Activated naive CD4-positive, alpha-beta T cell treated with anti-CD3 and anti-CD28 coated beads for 36 hours (primary cell): ENCODE measurements at places on chromosomes 3 and 15. TPM values are rescaled to one million over a fixed set of nuclear protein-coding genes. Genes with fewer than 3 reads are reported as not detected.

DNA sequence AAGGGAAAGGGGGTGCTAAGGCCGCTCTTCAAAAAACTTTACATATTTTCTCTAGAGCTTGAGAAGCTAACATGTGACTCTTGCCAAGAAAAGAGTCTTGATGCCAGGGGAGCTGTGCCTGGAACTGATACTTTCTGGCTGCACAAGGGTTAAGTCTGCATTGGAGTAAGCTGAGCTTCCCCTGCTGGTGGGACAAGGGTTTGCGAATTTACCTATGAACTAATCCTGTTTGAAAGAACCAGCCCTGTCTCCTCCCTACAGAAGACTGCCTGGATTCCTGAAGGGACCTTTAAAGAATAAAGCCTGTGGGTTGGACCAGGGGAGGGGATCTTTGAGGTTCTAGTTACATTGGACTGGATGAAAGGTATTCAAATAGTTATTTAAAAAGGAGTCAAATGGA is 58.3 kb upstream of the EPHA3 start:
- DNase-seq: peak; percentile 5

GRCh38 chr15:47432826-47433225 is 284.5 kb upstream of the SEMA6D start:
- DNase-seq: no peak

DNA sequence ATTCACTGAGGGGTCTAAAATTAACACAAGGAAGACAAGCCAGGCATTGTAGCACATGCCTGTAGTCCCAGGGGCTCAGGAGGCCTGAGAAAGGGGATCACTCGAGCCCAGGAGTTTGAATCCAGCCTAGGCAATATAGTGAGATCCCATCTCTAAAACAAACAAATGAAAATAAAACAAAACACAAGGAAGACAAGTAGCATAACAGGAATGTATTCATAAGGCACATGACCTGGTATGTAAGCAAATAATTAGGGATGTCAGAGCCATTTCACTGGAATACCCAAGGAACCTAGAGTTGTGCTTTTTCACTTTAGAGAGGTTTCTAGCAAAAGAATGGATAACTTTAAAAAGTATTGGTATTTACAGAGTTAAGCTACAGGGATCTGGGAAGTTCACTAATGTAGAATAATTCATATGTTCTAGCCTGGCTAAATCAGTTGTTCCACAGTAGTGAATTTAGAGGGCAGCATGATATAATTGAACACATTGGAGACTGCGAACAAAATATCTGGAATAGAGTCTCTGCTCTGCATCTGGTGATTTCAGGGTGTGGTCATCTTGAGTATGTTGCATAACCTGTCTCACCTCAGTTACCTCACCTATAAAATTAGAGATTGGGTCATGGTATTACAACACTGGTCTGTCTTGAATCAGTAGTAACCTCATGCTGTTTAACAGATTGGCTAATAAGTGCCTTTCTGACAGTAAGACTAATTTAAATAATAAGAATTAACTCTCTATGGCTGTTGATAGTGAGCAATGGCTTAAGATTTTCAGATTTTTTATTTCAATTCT is 9.3 kb downstream of the GRAMD1C start:
- no peak for DNase-seq

DNA sequence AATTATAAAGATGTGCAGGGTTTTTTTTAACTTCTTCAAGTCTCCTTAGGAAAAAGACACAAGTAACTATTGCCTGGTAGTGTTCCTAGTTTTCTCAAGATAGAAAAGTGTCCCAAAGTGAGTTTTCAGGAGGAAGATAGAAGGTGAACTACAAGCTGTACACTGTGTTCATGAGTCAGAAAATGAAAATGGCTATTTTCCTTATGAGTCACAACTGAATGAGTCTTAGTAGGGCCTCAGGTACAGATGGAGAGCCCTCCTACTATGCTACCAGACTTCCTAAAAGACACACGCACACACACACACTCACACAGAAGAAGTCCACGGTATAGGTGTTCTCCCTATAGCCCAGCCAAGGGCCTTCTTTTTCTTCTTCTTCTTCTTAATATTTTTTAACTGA is 3.1 kb downstream of the MYO1E start:
- no peak for DNase-seq

GRCh38 chr3:127848131-127849129 is 26.1 kb upstream of the MGLL start:
- no peak for DNase-seq

DNA sequence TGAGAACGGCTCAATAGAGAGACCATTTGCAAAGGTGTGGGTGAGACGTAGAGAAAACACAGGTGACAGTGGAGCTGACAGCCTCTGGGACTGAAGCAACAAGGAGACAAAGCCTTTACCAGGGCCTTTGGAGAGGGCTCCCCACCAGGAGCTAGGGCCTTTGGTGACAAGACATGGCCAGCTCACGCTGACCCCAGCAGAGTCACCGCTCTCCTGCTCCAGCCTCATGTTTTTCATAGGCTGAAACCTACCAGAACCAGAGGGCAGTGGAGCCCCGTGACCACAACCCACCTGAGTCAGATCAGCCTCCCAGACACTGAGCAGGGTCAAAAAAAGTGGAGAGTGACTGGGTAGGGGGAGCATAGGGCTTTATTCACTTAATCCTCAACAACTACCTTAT is 214.7 kb downstream of the SHQ1 start:
- DNase-seq: peak; percentile 24

- DNase-seq: no peak
Observed at GRCh38 chr3:19885468-19885867, 48.5 kb downstream of the EFHB start.

DNA sequence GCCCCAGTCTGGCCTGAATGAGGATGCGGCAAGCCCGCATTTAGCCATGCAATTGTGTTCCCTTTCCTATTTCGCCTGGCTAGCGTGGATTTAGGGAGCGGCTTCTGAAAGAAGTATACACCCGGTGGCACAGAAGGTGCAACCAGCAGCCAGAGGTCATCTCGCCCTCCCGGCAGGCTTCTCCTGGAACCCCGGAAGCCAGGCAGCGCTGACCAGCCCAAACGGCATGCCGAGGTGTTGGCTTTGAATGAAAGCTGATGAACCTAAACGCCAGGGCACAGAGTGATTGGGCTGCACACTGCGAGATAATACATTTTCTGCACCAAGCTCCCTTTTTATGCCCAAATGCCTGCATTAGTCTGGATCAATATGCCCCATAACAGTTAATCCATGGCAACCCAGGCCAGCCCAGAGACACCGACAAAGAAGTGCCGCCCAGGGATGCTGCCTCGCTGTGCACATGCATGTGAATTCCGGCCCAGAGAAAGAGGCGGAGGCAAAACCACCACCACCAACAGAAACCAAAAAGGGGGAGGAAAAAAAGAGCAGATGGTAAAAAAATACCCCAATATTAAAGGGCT is 1.4 kb downstream of the SRGAP3 start:
- DNase-seq: peak; percentile 13

- DNase-seq: no peak
Observed at GRCh38 chr3:112004669-112005068, 5.9 kb downstream of the TAGLN3 start.

DNA sequence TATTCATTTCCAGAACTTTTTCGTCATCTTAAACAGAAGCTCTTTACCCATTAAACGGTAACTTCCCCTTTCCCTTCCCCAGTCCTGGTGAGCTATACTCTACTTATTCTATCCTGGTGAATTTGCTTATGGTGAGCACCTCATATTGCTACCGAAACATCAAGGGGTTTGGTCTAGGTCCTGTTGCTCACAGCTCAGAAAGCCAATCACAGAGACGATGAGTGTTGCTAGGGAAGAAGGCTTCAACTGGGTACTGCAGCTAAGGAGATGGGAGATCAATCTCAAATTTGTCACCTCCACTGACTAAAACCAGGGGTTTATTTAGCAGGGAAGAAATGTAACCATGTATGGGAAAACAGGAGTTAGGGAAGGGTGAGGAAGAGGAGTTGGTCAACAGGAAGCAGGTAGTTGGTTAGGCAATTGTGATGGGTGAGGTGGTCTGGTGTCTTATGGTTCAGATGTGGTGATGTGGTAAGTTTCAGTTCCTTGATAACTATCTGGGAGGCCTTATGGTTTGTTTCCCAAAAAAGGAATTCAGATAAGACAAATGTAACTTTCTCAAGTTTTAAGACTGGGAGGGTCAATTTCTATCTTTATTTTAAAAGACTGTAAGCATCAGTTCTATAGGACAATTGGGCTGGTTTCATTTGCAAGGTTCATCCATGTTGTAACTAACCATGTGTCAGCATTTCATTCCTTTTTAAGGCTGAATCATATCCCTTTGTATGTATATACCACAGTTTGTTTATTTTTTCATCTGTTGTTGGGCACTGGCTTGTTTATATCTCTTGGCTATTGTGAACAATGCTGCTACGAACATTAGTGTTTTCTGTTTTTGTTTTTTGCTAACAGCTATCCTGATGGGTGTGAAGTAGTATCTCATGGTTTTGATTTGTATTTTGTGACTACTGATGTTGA is 24.3 kb downstream of the ARHGAP11B start:
- DNase-seq: no peak

DNA sequence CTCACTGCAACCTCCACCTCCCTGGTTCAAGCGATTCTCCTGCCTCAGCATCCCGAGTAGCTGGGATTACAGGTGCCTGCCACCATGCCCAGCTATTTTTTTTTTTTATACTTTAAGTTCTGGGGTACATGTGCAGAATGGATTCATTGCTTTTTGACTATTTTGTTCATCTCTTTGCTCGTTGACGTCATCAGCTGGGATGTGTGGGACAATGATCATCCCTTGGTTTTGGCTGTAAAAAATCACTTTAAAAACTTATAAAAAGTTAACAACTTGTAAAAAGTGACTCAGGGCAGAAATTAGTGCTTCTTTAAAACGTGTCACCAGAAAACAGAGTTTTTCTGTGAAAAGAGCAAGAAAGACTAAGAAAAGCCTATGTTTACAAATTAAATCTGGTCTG is 37.8 kb downstream of the IGSF10 start:
- DNase-seq: no peak

DNA sequence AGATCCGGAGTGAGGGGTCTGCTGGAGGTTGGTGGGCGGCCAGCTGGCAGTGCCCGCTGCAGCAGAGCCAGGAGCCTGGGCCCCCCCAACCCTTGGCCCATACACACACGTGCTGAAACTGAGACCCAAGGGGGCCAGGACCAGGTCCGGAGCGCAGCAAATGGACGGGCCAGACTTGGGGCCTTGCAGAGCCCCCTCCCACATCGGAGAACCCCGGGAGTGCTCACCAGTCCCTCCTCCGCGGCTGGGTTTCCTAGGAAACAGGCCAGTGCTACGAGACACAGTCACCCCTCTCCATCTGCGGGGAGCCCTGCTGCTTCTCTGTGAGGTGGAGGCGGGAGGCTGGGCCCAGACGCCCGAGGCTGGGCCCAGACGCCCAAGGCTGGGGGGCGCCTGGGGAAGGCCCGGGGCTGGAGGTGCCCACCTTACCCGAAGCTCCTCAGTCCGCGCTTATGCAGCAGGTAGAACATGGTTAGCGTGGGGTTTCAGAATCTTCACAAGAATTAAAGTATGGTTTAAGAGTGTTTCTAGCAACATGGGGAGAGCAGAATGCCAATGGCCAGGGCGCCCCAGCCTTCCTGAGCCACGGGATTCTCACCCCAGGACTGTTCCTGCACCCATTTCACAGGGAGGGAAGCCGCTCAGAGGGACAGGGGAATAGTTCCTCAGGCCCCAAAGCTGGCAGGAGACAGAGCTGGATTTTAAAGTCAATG is 135.0 kb upstream of the PRR20G start:
- DNase-seq: no peak

GRCh38 chr15:66851311-66852063 is 149.5 kb downstream of the SMAD6 start:
- DNase-seq: peak; percentile 84

DNA sequence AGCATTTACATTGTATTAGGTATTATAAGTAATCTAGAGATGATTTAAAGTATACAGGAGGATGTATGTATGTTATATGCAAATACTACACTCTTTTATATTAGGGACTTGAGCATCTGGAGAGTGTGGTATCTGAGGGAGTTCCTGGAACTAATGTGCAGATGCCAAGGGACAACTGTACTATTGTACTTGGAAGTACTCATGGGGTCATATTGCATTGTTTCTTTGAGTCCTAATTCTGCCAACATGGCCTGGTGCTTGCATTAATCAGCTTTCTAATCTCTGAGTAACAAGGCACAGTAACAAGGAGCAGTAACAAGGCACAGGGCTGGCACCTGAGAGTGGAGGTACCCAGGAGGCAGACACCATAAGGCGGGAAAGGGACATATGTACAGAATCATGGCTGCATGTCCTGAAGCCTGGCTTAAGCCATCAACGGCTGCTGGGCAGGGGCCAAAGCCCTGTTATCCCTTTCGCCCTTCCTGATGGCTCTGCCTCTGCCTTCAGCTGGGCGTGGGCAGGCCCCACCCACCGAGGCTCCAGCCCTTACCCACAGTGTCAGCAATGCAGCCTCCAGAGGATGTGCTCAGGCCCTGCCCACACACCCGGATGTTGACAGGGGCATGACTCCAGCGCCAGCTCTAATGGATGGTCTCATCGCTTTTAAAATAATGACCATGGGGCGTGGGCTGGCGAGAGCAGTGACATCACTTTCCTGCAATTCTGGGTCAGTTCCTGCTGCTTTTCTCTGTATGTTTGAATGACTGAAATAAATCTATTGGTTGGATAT is 22.9 kb downstream of the CEMIP start:
- no peak for DNase-seq

GRCh38 chr3:64940596-64941348 is 253.0 kb upstream of the ADAMTS9 start:
- no peak for DNase-seq

GRCh38 chr3:94862703-94863102 is 799.8 kb downstream of the NSUN3 start:
- no peak for DNase-seq

DNA sequence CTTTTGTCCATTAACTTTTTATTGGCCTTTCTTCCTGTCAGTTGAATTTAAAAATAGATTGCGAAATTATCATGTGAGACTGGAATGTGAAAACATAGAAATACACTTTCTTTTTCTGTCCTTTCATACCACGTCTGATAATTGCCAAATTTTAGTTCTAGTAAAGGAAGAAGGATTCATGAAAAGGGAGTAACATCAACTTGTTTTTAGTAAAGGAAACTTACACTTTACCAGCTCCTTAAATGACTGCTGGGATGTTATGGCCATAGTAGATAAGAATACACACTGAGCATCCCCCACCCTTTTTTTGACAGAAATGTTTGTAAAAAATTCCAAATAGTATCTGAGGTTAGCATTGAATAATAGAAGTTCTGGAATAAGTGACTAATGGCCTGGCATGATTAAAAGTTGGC is 137.9 kb downstream of the NEO1 start:
- no peak for DNase-seq

Gene APH1B
- total RNA-seq: 8.6 TPM

Gene SCG5
- 0.94 TPM for total RNA-seq

Gene RTP4
- 0.81 TPM for total RNA-seq

Gene VGLL4
- 7.7 TPM for total RNA-seq

Gene PIERCE2
- total RNA-seq: 0.44 TPM

Gene TMC3
- total RNA-seq: not detected

Gene AMOTL2
- 0.31 TPM for total RNA-seq

Gene GALNT15
- not detected for total RNA-seq

Gene TGM4
- total RNA-seq: not detected

Gene TLR9
- 0.62 TPM for total RNA-seq

Gene AGBL1
- not detected for total RNA-seq

Gene EXD1
- total RNA-seq: not detected

Gene THAP10
- not detected for total RNA-seq

Gene MKRN3
- 2.5 TPM for total RNA-seq

Gene ZPLD1
- total RNA-seq: not detected
